Activated CD4-positive, alpha-beta T cell treated with anti-CD3 and anti-CD28 coated beads, Interleukin-2, amount 50 U/mL, for 24 hours (primary cell): ENCODE measurements at places on chromosomes 6 and 20.

GRCh38 chr20:63002511-63002910, 4.3 kb downstream of the BHLHE23 start:
- no peak for DNase-seq

- DNase-seq = no peak
Observed at GRCh38 chr6:29424575-29424974, 9.8 kb downstream of the OR12D1 start.

DNA sequence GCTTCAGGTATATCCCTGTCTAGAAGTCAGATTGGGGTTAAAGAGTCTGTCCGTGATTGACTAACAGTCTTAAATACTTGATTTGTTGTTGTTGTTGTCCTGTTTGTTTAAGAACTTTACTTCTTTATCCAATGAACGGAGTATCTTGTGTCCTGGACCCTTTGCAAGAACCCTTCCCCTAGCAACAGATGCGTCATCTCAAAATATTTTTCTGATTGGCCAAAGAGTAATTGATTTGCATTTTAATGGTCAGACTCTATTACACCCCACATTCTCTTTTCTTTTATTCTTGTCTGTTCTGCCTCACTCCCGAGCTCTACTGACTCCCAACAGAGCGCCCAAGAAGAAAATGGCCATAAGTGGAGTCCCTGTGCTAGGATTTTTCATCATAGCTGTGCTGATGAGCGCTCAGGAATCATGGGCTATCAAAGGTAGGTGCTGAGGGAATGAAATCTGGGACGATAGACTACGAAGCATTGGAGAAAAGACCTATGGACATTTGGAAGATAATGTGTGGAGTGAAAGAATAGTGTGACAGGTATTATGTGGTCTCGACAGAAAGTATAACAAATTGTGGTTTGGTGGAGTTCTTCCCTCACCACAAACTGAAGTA, at the start of gene HLA-DRA:
HLA-DRA (plus strand) TSS at position 286 of the 613 bp plus-strand sequence; CDS start at position 350, 64 bp downstream.
- no peak for DNase-seq

GRCh38 chr6:118574051-118574865, 26.2 kb downstream of the PLN start:
- no peak for DNase-seq

DNA sequence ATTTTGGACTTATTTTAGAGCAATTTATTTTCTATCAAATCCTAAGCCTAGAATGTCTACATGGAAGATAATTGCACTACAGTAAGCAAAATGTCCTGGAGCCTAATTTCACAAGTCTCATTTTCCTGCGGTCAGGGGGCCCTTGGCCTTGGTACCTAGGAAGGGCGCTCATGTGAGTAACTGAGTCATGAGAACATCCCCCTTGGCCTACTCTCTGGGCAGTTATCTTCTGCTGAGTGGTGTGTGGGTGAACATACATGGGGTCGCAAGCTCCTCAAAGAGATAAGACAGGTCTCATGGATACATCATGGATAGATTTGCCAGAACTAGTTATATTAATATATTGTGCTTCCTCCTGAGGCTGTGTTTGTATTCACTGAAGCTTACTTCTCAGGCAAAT, 211.2 kb upstream of the MARCKS start:
- DNase-seq = no peak

DNA sequence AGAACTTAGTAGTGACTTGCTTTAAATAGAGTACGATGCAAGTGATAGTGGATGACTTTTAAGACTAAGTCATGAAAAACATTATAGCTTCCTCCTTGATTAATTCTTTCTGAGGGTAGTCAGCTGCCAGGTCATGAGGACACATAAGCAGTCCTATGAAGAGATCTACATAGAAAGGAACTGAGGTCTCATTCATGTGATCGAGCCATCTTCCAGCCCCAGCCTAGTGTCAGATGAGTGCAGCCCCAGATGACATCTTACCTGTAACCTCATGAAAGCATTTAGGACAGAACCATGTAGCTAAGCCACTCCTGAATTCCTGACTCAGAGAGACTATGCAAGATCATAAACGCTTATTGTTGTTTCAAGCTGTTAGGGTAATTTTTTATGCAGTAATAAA, 67.7 kb downstream of the AK9 start:
- no peak for DNase-seq

GRCh38 chr6:113855500-113856374, 1.4 kb upstream of the MARCKS start:
- DNase-seq = no peak

GRCh38 chr20:47188540-47188939, 168.0 kb downstream of the ZMYND8 start:
- DNase-seq = no peak

DNA sequence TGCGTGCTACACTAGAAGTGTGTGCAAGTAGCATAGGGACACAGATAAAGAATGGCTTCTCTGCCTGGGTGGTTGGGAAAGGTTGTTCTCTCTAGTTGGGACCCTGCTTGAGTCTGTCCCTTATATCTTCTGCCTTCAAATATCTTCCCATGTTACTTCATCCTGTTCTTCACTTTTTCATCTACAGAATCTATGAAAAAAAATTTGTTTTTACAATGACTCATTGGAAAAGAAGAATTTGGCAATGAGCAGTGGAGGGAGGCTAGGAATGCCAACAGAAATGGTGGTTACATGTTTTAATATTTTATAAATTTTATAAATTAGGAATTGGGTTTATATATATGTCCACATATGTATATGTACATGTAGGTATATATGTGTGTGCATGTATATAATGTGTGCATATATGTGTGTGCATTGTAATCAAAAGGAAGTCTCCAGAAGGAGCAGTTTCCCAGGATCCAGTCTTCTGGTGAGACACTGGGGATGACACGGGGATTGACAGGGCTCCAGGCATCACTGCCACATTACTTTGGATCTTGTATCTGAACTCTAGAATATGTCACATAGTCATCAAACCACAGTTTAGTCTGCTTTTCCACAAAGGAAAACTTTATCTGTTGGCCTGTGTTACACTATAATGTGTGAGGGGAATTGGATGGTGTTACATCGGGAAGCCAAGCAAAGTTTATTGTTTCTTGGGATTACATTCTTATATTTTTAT, 75.3 kb upstream of the RIPOR2 start:
- no peak for DNase-seq

DNA sequence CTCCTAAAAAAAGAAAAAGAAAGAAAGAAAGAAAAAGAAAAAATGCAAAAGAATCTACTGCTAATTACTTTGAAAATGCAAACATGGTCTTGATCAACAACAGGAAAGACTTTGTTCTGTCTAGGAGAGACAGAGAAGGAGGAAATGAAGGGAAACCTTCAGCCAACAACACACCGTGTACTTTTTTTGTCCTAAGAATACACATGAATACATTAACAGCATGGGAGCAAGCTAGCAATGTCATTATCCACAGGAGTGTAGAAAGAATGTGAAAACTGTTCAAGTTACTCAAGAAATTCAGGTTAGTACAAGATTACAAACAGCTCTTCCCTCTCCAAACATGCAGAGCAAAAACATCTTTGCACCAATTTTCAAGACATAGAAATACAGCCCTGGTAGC, 326.3 kb downstream of the UBE3D start:
- no peak for DNase-seq

DNA sequence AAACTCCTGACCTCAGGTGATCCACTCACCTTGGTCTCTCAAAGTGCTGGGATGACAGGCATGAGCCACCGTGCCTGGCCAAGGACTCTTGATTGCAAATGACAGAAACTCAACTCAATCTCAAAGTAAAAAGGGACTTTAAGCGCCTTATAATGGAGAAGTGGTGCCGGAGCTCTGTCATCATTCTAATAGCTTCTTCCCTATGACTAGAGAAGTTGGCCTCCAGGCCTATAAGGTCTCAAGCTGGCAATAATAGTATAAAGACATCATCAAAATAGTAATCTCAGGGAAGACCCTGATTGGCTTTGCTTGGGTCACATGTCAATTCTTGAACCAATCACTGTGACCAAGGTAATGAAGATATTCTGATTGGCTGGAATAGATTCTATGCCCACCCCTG, 8.5 kb upstream of the KIAA1755 start:
- no peak for DNase-seq

- DNase-seq = no peak
Observed at GRCh38 chr6:72102561-72102960, 216.2 kb downstream of the RIMS1 start.

DNA sequence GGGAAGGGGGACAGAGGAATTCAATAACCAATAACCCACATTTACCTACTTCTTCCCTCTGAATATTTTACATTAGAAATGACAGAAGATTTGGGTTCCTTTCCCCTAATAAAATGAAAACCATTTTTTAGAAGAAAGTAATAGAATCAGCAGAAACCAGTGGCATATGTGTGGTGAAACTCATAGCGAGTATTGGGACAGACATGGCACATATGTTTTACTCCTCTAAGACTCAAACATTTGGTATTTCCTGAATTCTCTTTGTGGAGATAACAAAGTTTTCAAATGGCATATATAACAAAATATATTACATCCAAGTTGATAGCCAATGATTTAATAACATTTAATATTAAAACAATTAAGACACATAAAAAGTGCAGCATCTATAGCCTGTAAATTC, 12.9 kb upstream of the BEND3 start:
- no peak for DNase-seq

DNA sequence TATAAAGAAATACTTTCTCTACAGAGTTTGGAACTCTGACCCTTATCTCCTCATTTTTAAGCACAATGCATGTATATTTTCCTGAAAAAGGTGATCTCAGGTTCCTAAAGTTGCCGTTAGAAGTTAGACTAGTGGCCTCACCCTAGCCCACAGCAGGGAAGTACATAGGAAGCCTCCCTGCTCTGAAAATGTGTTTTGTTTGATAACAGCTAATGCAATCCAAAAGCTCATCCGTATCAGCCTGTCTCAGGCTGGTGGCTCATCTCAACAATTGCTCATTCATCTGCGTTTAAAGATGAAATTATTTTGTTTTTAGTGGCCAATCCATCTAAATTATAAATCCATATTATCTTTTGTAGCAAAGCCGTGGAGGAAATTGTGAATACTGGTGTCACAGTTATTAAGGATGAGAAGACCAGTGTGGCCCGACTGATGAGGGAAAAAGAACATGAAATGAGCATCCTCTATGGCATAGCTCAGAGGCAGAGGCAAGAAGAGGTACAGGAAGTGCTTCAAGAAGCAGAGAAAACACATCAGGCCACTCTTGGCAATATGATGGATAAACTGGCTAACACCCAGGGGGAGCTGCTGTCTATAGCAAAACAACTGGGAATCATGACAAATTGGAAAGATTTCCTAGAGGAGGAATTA, 20.1 kb downstream of the C6orf163 start:
- no peak for DNase-seq

DNA sequence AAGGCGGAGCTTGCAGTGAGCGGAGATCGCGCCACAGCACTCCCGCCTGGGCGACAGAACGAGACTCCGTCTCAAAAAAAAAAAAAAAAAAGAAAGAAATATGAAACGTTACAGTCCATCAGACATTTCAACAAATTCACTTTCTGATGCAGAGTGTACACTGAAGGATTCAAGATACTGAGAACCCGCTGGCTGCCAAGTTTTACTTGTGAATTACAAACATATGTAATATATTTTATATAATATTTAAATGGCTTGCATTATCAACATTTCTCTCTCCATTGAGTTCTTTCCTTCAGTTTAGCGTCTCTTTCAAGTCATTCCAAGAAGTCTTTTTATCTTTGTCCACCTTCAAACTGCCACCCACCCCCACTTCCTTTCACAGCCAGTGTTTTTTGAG, 240.9 kb upstream of the RNF217 start:
- no peak for DNase-seq

- no peak for DNase-seq
Observed at GRCh38 chr20:52219441-52219840, 27.9 kb upstream of the ZFP64 start.

DNA sequence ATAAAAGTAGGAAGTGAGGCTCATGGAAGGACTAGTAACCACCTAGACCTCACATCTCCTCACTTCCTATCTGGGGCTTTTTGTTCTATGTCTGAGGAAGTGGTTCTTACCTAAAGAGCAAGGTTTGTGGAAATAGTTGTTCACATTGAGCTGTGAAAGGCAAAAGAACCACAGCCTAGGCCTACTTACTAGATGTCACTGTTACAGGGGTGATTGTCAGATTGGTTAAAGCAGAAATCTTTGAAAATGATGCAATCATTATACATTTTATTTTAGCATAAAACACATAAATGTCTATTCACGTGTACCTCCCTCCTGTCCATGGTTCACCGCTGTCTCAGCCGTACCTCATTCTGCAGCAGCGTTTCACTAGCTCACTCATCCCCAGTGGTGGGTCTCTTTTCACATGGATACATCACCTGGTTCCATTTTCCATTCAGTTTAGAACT, 268.8 kb downstream of the TMEM242 start:
- no peak for DNase-seq

DNA sequence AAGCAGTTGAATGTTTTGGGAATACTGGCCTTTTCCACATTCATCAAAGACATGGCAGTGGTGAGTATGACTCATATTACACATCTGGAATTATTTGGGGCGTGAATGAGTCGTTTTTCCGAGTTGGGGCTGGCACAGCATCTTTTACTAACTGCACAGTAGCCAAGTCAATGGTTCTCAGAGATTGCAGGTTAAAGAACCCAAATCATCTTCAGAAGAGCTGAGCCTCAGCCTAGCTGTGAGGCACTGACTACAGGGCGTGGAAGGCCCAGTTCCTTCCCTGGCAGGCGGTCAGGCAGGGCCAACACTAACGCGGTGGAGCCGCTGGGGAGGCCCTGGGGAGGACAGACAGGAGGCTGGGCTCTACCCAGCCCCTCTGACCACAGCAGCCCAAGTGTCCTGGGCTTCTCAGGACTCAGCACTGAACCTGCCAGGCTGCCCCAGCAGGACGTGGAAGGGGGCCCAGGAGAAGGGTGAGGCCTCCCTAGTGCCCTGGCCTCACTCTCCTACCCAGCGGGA, 20.1 kb upstream of the HELZ2 start:
- DNase-seq = no peak

DNA sequence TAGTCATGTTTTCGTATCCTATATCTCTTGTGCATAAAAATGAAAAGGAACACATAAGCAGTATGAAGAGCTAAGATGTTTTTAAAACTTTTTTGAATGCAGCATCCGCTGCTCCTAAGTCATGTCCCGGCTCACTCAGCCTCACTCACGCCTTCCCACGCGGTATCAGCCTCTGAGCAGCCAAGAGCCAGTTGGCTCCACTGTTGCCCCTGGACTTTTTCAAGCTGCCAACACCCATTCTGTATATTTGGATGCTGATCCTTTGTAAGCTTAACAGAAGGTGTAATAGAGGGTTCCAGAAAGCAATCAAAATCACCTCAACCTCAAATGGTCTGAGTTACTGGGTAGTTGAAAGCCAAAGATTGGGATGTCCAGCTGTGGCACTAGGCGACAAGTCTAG, 139.3 kb downstream of the TTLL2 start:
- DNase-seq = no peak

DNA sequence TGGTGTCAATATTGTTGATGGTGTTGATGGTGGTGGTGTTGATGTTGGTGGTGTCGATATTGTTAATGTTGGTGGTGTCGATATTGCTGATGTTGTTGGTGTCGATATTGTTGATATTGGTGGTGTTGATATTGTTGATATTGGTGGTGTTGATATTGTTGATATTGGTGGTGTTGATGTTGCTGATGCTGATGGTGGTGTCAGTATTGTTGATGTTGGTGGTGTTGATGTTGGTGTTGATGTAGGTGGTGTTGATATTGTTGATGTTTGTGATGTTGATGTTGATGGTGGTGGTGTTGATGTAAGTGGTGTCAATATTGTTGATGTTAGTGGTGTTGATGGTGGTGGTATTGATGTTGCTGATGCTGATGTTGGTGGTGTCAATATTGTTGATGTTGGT, 240.0 kb downstream of the CDH4 start:
- DNase-seq = no peak
